ENCODE measurements at places on chromosomes 5 and 9.

GRCh38 chr5:154999865-155000264, 13.7 kb upstream of the KIF4B start:
- DNase-seq = no peak

- no peak for DNase-seq
Measured at GRCh38 chr5:187617-188451, 3.5 kb upstream of the LRRC14B start.

DNA sequence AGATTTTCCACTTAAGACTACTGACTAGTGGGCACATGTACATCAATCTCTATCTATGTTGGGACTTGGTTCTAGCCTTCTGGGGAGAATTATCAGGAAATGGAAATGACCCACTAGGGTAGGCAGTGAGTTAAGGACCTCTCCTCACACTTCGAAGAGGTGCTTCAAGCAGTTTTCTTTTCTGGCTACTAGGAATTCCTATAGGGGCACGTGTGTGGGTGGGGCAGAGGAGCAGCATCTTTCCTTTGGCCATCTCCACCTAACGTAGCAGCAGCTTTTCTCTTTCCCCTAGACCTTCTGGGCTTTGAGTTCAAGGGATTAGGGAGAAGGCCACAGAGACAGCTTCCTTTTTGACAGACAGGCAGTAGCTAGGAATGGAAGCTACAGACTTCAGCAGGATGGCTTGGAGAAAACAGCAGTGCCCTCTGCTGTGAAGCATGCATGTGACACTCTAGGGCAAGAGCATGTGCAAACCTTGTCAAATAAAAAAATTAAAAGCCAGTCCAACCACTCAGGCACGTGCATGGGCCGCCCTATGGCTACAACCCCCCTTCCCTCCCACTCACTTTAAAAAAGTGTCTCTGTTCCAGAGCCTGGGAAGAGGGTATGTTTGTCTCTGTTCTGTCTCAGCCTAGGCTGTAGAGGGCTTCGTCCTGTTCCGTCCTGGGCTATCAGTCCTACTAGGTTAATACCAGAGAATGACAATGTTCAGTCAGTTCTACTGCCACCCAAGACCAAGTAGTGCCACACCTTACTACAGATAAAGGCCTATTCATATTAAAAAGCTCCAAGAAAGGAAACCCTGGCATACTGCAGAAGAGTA, 8.7 kb upstream of the GFRA3 start:
- DNase-seq = peak; percentile 61

DNA sequence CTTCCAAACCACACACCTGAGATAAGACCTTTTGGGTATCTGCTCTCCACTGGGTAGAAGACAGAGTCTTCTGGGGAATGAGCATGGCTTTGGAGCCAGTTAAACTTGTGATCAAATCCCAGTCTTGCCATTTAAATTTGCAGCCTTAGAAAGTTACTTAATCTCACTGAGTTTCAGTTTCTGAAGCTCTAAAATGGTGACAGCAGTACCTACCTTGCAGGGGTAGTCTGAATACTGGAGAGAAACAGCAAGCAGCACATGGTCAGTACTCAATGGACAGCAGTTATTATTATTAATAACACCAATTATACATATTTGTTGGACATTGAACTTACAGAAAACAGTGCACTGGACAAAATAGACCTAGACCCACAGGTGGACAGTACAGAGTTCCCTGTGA, 260.9 kb downstream of the MAN2A1 start:
- DNase-seq = no peak

- no peak for DNase-seq
Measured at GRCh38 chr9:112618385-112619009, 99.4 kb downstream of the INIP start.

- no peak for DNase-seq
Measured at GRCh38 chr9:18106006-18106560, 367.9 kb upstream of the ADAMTSL1 start.

DNA sequence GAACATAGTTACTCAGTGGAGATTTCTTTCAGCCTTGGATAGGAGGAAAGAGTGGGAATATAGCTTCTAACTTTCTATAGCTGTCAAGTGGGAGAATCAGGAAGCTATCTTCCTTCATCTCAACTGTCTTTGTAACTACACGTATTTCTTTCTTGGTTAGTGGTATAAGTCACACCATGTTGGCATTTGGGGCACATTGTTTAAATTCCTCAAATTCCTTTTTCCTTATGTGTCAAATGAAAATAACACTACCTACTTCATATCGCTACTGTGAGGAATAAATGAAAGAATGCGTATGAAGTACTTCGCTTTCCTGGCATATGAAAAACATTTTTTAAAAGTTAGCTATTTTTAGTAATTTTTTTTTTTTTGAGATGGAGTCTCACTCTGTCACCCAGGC, 1082.5 kb upstream of the WWC1 start:
- no peak for DNase-seq

DNA sequence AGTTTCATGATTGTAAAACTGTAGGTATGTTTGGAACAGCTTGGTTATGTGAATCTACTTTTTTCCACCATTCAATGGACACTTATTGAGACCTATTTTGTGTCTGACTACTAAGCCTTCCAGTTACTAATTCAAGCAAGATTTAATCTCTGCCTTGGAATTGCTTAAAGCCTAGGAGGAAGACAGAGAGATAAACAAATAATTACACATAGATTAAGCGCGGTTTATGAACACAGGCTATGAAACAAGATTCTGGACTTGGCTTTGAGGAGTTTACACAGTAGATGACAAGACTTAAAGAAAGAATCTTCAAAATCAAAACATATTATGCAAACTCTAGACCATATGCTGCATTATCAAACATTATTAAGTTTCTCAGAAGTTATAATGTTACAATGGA, 340.4 kb downstream of the RASEF start:
- DNase-seq = no peak

- peak; percentile 79 for DNase-seq
Measured at GRCh38 chr9:128143525-128144238, 5.6 kb upstream of the LCN2 start.

GRCh38 chr9:134158753-134159392, 5.5 kb downstream of the RNU6ATAC start:
- no peak for DNase-seq

- no peak for DNase-seq
Measured at GRCh38 chr5:131304414-131304813, 40.6 kb downstream of the CDC42SE2 start.

- no peak for DNase-seq
Measured at GRCh38 chr5:79021753-79022152, 36.6 kb upstream of the ARSB start.

DNA sequence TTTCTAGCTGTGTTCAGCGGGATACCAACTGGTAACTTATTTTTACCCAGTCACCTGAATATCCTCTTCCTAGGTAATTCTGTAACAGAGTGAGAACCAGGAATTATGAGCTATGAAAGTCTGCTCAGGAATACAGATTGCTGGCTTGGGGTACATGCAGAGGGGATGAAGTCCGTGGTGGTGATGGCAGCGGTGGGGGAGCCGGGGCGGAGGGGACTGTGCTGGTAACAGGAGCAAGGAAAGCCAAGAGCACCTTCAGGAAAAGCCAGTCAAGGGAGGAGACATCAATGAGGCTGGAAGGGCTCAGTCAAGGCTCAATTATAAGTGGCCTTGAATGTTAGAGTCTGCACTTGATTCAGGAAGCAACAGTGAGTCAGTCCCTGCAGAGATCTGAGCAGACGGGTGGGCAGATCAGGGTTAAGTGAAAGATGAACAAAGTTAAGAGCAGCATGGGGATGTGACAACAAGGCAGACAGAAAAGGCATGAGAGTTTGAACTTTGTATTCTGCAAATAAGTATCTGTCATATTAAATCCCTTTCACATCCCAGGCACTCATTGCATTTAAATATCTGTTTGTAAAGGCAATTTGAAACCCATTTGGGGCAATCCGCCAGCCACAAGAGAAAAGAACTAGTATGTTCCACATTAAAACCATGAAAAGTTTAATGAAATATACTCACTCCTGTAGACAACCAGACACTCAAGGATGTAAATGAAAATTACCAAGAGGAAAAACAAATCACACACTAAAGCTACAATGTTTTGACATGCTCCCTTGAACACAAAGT, 101.2 kb downstream of the TTC39B start:
- no peak for DNase-seq

GRCh38 chr9:30628915-30629567, 1755.4 kb upstream of the ACO1 start:
- no peak for DNase-seq

DNA sequence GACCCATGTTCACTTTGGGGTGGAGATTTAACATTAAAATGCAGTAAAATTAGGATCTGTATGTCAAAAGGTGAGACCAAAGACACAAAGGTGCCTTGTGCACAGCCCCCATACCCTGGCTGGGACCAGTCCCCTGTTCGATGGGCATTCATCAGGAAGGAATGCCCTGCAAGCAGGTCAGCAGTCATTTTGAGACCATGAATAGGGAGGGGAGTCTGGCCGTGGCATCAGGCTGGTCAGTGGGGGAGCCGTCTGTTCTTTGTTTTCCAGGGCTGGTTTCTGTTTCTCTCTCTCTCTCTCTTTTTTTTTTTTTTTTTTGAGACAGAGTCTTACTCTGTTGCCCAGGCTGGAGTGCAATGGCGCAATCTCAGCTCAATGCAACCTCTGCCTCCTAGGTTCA, 68.9 kb upstream of the GOLM1 start:
- no peak for DNase-seq

DNA sequence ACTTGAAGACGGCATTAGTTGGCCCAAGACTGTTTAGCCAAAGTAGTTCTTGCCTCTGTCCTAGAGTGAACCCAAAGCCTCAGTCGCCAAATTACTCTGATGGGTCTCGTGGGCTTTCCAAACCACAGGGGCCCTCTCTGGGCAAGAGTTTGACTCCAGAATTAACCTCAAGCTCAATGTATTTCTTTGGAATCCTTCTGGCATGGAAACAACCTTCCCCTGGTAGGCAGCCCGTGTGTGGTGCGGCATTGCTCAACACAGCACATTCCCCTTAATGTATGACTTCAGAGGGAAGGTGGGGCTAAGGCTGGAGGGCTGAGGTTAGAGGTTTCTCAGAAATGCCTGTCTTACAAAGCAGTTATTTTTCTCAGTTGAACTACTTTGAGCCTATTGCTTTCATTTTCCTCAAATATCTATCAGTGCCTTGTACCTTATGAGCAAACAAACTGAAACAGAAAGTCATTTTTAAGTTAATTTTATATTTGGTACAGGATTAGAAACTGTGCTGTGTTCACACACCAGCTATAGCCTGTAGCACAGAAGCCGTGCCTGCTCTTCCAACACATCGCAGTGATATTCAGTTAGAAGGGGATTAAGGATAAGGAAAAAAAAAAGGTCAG, 123.9 kb upstream of the HAPLN1 start:
- no peak for DNase-seq

Data from CMK (cell line).